ENCODE measurements at places on chromosomes 5 and 9.
A peak's percentile ranks its signal among the peaks of the same experiment; 100 is the strongest.

DNA sequence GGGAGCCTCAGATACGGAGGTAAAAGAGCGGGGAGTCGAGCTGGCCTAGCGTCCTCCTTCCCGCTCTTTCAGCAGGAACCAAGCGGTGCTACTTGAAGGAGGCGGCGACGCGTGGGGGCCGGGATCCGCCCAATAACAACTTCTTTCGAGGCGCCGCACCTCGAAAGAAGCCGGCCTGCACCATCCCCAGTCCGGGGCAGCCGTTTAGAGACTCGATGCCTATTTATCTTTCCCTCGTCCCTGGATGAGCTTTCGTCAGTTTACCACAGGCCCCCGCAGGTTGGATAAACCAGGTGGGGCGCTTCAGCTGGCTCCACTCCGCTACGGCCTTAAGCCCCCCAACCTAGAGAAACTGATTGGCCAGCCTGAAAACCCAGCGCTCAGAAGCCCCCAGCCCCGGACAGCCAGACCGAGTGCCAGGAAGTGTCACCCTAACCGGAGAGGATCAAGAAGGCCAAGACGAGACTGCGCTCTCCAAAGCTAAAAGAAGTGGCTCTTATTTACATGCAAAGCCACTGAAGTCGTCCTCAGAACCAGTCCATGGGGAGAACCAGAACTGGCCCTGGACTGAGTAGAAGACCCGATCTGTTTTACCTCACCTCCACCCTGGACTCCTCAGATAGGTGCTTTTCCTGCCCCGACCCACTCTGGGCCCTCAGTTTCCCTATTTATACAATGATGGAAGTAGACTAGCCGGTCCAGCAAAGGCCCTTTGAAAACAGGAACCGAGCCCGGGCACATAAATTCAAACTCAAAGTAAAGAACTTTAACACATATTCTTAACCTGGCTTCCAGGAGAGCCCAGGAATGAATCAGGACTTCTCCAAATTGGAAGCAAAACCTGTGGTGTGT is 1.4 kb downstream of the HAND1 start:
- DNase-seq = no peak

- no peak for DNase-seq
Observed at GRCh38 chr9:110731437-110732028, 62.9 kb downstream of the MUSK start.

- DNase-seq = no peak
Observed at GRCh38 chr5:159772698-159773061, 143.6 kb upstream of the ADRA1B start.

DNA sequence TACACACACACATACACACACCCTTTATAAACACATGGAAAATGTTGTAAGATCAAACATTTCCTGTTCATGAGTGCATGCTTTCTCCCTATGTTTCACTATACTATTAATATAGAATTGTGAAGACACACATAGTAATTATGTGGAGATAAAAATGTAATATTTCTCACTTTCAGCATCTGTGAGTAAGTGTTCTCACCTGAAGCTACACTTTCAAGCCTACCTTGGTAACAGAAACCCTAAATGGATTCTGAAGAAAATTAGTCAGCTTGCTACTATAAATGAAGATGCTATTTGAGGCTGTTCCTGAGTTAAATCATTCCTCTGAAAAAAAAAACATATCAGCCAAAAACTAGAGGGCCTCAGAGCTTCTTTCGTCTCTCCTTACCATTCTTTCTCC is 81.1 kb upstream of the GNA14 start:
- DNase-seq = no peak

DNA sequence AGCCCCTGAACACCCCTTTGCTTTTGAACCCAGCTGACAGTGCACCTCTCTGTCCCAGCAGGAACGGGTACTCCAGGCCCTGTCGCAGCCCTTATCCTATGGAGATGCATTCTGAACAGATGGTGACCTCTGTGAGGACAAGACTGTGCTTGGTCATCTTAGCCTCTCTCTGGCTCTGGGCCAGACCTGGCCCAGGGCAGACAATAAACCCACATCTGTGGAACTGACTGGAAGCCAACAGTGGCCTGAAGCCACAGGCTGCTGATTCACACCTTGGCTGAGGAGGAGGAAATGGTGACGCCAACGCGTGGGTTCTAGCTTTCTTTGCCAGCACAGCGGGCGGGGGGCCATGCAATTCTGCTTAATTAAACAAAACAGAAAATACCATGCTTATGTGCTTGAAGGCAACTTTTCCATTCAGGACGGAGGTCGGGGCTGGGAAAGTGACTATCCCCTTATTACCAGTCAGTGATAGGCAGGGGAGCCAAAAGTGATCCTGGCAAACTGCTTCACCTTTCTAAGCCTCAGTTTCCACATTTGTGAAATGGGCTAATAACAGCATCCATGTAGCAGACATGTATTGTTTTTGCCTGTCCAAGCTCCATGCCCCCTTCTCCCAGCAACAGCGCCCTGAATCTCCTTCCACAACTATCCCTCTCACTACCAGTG is 10.8 kb downstream of the SH3PXD2B start:
- peak; percentile 33 for DNase-seq

DNA sequence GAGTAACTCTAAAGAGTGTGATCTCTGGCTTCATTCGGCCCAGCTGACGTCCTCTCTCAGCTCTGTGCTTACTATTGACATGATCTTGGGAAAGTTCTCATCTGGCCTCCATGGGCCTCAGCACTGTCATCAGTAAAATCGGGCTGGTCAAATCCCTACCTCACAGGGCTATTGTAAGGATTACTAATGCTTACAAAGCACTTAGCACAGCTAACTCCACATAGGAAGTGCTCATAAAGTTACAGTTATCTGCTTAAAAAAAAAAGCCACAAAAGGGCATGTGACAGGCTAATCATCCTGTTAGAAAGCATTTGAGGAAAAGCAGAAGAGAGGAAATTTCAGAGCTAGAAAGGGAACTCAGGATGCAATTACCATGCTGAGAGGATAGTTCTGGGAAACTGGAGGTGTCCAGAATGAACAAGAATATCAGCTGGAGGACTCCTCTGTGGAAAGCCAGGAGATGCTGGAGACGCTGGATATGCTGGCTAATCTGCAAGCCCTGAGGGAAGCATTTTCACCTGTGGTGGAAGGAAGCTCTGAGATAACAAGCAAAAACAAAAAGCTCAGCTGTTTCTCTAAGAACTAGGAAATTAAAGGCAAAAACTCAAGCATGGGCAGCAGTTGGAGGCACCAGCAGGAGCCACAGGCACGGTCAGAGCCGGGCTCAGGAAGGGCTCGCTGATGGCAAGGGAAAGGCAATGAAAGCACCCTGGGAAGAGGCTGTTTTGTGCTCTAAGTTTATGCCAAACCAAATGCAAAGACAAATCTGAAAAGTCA is 4.4 kb upstream of the BHMT start:
- no peak for DNase-seq

- no peak for DNase-seq
Observed at GRCh38 chr5:89168766-89169165, 285.8 kb upstream of the MEF2C start.

DNA sequence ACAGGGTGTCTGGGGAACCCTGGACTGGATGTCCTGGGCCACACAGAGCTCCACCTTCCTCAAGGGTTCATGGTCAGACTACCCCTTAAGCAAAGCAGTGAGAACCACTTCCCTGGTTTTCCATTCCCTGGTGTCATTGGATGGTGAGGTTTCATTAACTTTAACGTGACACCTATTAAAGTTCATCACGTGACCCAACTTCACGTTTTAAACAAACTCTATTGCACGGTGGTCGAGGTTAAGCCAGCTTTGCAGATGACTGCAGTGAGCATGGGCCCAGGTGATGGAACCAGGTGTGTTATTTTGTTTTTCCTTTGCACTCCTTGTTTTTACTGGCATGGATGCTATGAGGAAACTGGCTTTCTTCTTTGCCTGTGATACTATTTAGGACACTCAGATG is 385.7 kb upstream of the IRX1 start:
- DNase-seq = no peak

GRCh38 chr5:98941131-98941883 is 12.5 kb upstream of the CHD1 start:
- no peak for DNase-seq

GRCh38 chr9:98599566-98600216 is 109.0 kb downstream of the GABBR2 start:
- DNase-seq = no peak

DNA sequence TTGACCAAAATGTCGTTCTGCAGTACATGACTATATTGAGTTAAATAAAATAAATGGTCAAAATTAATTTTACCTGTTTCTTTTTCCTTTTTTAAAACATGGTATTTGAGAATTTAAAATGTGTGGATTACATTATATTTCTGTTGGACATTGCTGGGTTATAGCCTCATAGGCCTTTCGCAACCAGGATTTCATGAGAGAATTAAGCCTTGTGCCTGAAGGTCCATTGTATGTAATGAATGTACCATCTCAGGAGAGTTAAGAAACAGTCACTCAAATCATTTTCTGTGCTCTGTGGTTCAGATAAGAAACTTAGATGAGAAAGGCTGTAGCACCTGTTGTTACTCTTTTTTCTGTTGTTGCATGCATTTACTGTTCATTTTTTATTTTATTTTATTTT is 103.5 kb downstream of the ANGPTL2 start:
- DNase-seq = no peak

DNA sequence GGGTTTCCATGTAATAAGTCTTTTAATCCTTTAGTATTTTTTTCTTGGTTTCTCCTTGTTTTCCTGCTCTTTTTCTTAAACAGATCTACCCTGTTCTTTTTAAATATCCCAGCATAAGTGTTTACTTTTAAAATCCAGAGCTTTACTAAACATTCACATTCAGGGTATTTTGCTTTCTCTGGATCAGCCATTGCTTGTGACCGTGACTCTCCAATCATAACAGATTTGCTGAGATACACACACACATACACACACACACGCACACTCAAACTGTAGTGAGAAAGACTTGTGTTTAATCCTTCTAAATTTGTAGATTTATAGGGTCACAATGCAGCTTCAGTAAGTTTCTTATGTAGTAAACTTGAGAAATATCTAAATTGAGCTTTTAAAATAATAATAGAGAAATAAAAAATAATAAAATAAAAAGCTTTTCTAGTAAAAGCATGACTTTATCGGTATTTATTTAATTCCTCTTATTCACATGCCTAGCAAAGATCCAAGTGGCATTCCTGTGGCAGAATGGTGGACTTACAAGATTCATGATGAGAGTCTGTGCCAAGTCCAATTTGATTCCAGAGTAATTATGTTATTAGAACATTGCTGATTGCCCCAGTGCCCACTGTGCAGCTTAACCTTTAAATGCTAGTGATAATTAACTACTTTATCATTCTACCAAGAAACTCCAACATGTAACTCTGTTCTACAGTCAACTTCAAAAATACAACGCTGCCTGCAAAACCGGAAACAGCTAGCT is 129.0 kb downstream of the TLE4 start:
- no peak for DNase-seq

DNA sequence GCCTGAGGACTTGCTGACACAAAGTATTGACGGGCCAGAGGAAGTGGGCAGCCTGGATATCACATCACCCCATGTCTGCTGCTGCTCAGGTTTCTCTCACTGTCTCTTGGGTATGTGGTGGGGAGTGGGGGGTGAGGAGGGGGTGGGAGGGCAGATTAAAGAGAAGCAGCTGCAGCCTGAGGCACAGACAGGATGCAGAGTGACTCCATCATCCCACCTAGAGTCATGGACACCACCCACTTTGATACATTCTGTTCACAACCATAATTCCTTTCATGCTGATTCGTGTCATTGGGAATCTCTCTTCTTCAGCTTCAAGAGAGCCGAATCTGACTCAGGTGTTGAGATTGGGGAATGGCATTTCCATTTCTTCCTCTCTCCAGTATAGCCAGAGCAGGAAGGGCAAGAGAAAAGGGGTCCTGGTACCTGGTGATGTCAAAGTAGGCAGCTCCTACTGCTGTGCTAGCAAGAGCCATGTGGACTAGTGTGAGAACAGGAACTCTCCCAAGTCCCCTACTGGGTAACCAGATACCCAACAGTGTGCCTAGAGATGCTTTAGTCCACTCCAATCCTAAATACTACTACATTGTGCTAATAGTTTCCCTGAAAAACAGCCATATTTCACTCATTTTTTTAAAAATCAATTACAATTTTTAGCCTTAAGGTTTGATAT is 22.4 kb downstream of the GRAMD2B start:
- DNase-seq = no peak

DNA sequence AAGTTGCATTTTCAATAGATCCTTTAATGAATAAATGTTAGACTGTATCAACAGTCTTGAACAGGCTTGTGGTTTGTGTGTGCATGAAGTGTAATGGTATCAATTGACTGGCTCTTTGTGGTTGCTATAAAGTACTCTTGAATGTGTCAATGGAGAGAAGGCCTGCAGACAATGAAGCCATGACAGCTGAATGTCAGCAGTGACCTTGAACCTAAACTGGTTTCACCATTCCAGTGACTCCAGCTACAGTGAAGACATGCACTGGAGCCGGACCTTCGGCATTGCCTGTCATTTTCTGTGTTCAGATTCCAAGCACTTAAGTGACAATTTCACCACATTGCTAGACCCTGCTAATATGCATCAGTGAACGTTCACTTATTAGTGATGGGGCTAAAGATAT is 276.0 kb upstream of the TMEM161B start:
- no peak for DNase-seq

GRCh38 chr5:166979307-166979895 is 1312.0 kb upstream of the WWC1 start:
- no peak for DNase-seq

- DNase-seq = no peak
Observed at GRCh38 chr9:4130166-4130565, 169.7 kb downstream of the GLIS3 start.

GRCh38 chr5:151016700-151017099 is 3.7 kb upstream of the GPX3 start:
- DNase-seq = no peak

DNA sequence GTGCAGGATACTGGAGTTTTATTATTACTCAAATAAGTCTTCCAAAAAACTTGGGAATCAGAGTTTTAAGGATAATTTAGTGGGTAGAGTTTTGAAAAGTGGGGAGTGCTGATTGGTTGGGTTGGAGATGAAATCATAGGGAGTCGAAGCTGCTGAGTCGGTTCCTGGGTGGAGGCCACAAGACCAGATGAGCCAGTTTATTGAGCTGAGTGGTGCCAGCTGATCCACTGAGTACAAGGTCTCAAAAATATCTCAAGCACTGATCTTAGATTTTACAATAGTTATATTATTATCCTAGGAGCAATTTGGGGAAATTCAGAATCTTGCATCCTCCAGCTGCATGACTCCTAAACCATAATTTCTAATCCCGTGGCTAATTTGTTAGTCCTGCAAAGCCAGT is 804.9 kb upstream of the SEMA6A start:
- no peak for DNase-seq

DNA sequence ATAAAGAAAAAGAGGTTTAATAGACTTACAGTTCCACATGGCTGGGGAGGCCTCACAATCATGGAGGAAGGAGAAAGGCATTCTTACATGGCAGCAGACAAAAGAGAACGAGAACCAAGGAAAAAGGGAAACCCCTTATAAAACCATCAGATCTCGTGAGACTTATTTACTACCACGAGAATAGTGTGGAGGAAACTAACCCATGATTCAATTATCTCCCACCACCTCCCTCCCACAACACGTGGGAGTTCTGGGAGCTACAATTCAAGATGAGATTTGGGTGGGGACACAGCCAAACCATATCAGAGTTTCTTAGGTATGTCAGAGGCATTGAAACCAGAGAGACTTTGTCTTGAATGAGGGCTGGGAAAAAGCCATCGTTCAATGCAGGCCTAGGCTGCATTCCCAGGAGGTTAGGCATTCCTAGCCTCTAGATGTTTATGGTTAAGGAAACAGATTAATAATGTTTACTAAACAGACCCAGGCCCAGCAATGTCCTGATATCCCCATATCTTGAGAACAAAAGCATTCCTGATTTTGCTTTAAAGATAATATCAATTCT is 7.5 kb upstream of the PAIP1 start:
- no peak for DNase-seq

Measured in posterior cingulate gyrus (tissue), 11 donors.